ENCODE measurements at places on chromosomes 11 and 22. TPM values are rescaled to one million over a fixed set of nuclear protein-coding genes. Genes with fewer than 3 reads are reported as not detected.

GRCh38 chr11:73140213-73141030, 1.7 kb downstream of the FCHSD2 start:
- peak; percentile 25 for DNase-seq

DNA sequence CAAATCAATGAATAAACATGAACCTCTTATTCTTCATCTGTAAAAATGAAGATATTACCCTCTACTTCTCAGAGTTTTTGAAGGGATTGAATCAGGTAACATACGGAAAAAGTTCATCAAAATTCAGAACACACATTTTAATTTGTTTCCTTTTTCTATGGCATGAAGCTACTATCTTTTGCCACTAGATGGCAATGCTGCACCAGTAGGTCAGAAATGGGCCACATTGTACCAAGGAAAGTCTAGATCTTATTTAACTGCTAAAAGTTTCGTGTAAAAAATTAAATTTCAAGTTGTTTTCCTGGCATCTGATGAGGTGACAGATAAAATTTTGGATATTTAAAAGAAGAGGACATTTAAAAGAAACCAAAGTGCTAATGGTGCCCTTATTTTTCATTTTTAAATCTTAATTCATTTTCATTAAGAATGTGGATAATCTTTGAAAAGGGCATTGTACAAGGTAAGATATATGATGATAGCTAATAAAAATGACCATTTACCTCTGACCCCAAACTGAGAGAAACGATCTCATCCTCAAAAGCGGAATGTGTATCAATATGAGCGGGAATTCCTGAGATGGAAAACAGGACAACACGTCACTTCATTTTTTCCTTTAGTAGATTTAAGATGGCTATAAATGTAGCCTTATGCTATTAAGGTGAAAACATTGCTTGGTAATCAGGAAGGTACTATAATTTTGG, 16.1 kb downstream of the ALKBH8 start:
- no peak for DNase-seq

DNA sequence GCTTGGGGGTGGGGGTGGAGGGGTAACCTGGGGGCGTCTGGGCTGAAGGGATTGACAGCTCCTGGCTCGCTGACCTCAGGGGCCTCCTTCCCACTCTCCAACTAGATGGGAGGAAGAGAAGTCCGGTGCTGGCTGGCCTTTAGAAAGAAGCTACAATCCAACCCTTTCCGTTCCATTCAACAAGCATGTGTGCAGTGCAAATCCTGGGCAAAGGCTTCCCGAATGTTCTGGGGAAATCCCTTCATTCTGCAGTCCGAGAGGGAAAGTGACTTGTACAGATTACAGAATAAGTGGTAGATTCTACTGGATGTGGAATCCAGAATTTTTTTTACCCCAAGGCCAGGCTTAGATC, 149.9 kb downstream of the FEZ1 start:
- DNase-seq, result no peak

DNA sequence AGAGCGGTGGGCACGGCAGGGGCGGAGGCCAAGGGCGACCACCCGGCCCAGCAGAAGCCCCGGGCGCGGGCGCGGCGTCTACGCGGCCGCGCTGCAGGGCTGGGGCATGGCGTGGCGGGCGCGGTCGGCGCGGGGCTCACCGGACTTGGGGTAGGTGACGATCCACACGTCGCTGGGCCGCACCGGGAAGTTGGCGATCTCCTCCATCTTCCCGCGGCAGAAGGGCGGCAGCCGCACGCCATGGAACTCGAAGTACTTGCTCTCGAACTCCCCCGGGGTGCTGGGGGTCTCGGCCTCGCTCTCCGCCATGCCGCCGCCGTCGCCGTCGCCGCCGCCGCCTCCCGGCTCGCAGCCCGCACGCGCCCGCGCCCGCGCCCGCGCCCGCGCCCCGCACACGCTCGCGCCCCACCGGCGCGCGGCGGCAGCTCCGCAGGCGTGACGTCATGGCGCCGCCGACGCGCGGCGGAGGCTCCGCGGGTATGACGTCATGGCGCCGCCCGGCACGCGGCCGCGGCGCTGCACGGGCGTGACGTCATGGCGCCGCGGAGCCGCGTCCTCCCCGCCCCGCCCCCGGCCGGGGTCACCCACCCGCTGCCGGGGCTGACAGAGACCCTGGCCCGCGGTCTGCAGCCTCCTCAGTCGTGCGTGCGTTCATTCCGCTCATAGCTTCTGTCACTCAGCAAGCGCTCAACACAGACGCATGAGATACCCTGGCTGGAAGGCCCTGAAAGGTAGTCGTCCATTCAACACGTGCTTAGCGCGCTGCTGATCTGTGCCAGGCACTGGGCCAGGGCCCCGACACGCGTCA, at the start of gene SULT4A1:
SULT4A1 (minus strand) TSS at position 440 of the 808 bp plus-strand sequence; CDS start at position 309, 131 bp downstream.
- no peak for DNase-seq

DNA sequence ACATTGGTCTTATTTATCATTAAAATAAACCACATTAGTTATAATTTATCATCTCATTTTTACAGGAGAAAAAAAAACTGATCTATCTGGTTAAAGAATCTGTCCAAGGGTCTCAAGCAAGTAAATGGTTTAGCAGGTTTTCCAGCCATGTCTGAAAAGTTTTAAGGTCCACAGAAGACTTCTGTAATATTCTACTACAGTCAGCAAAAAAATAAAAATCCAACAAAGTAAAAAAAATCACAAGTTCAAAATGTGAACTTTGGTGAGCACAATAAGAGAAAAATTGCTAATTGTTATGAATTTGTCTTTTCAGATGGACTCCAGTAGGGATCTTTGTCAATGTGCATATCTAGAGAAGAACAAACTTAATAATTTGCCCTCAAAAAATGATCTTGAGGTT, 1.3 kb downstream of the OR52E4 start:
- DNase-seq, result no peak

GRCh38 chr22:47858773-47859306, 1096.4 kb downstream of the TBC1D22A start:
- no peak for DNase-seq

DNA sequence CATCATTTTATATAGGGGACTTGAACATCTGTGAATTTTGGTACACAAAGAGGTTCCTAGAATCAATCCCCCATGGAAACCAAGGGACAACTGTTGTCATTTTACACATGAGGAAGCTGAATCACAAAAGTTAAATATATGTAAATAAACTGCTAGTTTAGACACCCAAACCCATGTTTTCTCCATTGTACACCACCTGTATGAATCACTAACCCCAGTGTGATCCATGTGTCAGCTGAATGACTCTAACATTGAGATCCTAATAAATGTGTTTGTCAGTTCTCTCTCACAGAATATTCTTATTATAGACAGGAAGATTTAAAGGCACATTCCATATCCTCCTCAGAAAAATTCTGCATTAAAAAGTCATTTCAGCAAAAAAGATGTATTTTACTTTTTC, 83.3 kb downstream of the ATG16L2 start:
- DNase-seq, result no peak

- DNase-seq, result no peak
Observed at GRCh38 chr11:83649528-83649855, 363.3 kb upstream of the CCDC90B start.

DNA sequence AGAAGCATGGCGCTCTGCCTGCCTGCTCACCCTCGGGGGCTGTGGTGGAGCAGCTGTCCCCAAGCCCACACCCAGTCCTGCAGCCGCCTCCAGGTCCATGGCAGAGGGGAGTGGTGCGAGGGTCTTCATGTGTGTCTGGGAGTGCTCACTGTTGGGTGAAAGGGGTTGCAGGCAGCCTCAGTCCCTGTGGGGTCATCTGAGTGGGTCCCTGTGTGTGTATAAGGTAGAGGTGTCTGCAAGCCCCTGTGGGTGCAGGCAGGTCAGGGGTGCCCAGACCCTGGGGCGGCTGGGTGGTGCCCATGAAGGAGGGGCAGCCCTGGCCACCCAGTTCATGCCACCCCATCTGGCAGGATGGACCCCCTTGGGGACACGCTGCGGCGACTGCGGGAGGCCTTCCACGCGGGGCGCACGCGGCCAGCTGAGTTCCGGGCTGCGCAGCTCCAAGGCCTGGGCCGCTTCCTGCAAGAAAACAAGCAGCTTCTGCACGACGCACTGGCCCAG, 4.9 kb downstream of the ALDH3B1 start:
- DNase-seq, result no peak

DNA sequence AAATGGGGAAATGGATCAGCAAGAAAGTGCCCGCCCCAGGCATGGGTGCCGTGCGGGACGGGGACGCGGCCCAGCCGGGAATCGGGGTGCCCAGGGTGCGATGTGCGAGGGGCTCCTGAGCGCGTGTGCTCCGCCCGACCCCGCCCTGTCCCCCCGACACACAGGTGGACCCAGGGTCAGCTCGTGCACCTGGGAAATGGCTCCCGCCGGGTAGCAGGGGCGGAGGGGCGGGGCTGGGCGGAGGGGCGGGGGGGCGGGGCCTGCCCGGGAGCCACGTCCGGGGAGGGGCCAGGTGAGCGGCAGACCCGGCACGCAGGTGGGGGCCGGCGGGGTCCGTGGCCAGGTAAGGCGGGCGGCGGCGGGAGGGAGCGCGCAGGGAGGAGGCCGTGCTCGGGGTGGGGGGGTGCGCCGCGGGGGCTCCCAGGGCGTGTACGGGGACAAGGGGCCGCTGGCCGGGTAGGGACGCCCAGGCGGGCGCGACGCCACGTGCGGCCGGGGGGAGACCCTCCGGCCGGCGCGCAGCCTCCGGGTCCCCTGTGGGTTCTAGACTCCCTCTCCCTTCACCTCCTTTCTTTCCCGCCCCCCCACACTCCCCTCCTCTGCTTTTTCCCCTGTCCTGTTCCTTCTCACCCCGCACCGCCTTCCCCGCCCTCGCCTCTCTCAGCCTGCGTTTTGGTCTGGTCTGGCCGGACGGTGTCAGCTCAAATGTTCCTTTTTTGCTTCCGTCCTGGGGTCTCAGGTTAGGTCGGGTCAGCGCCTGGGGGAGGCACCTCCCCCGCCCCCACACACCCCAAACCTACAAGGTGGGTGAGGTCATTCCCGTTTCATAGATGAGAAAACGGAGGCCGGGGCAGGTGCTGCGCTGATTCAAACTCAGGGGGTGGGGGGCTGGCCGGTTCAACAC, at the start of gene ARHGAP8:
ARHGAP8 (plus strand) TSS at position 291 of the 904 bp plus-strand sequence. CDS start 33,953 bp downstream, outside the sequence.
- DNase-seq, result no peak

- DNase-seq, result no peak
Observed at GRCh38 chr22:43443152-43443471, 31.3 kb downstream of the MPPED1 start.

GRCh38 chr11:45885274-45885920, at the start of gene MAPK8IP1:
TSS of gene MAPK8IP1 (plus strand) at chr11:45885651. CDS start at chr11:45885821, 170 bp downstream.
- peak; percentile 36 for DNase-seq

GRCh38 chr11:77092382-77092781, 10.3 kb upstream of the OMP start:
- no peak for DNase-seq

GRCh38 chr22:50143096-50143495, 27.4 kb upstream of the PANX2 start:
- DNase-seq, result no peak

- peak; percentile 15 for DNase-seq
Observed at GRCh38 chr11:130001461-130002351, 929 bp downstream of the PRDM10 start.

DNA sequence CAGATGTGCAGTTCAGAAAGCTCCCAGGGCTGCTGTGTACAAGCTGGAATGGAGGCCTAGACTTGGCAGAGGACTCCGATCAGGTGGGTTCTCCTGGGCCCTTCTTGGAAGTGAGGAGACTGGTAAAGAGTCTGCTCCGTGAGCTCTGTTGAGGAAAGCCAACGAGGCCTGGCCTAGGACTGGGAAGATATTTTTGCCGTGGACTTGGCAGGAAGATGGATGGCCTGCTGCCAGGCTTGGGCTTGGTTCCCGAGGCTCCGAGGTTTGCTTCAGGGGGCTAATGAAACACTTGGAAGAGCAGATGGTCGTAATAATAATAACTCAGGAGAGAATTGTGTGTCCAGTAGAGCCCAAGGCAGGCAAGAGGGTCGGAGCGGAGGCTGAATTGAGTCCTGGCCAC, 3.9 kb downstream of the GALR3 start:
- no peak for DNase-seq

DNA sequence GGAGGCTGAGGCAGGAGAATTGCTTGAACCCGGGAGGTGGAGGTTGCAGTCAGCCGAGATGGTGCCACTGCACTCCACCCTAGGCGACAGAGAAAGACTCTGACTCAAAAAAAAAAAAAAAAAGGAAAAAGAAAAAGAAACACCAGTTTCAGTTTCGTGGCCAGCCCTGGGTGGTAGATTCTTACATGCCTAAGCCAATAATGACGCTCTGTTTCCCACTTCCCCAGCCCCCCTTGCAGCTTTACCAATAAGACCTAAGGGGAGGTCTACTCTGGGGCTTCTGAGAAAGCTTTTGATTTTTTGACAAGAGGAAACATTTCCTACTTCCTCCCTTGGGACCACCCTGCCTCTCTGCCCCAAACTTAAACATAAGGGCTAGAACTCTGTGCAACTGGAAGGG, 30.0 kb upstream of the PTPRJ start:
- no peak for DNase-seq

DNA sequence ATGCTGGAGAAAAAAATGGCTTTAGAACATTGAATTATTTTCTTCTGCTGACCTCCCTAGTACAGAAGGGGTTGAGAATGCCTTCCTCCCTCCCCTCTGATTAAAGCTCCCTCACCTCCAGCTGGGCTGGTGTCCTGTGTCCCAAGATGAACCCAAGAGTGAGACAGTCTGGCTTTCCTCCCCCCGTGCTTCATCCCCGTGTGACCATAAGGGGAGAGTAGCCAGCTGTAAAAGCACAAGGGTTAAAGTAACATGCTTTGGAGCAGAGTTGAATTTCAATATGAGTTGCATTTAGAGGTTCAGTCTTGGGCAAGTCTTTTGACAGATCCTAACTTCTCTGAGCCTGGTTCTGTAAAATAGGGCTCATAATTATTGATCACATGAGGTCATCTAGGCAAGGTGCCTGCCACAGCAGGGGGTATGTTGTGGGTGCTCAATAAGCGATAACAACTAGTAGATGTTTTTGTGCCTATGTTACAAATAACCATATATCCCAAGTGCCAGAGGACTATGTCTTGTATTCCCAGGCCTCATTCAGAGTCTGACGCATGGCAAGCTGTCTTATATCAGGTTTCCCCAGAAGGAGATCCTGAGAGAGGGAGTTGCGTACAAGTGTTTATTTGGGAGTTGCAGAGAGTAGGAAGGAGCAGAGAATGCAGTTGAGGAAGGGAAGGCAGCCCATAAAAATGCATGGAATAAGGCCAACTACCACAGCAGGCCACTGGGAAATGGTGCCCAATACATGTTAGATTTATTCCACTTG, 4.1 kb downstream of the PRG2 start:
- DNase-seq, result no peak

Gene MS4A7
- 39.8 TPM for total RNA-seq

Gene PDHX
- total RNA-seq, result 40.4 TPM

Gene TENM4
- 8.4 TPM for total RNA-seq

Gene MS4A6A
- total RNA-seq, result 95.1 TPM

Gene OR2AT4
- not detected for total RNA-seq

Gene SLC6A5
- not detected for total RNA-seq

Gene CRYAB
- total RNA-seq, result 277 TPM

Gene F2
- total RNA-seq, result 21.4 TPM

Gene OR5A1
- total RNA-seq, result not detected

Gene ZDHHC13
- 18.2 TPM for total RNA-seq

Gene RFPL2
- 0.14 TPM for total RNA-seq

Gene TTLL12
- total RNA-seq, result 105 TPM

Gene HIC2
- total RNA-seq, result 4.5 TPM
